ENCODE measurements at places on chromosomes 4 and X.

GRCh38 chr4:185713731-185714130, 98.3 kb downstream of the SORBS2 start:
- DNase-seq: no peak

GRCh38 chr4:162878096-162878495, 288.6 kb downstream of the NAF1 start:
- no peak for DNase-seq

- peak; percentile 21 for DNase-seq
Measured at GRCh38 chrX:40570346-40571093, 10.2 kb upstream of the ATP6AP2 start.

DNA sequence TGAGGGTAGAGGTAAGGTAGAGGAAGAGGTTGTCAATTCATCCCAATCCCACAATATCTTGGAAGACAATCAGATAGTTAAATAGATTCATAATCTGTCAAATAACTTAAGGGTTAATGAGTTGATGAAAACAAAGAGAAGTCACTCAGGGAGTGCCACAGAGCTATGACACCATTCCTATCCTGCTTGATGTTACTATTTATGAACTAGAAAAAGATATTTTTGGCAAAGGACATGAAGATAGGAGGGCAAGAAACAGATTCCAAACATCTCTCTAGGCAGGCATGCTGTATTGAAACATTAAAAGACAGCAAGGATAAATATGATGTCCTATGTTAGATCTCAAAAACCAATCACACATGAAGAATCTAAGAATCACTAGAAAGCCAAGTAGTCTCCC, 3.5 kb upstream of the SRPX start:
- DNase-seq: no peak

- DNase-seq: no peak
Measured at GRCh38 chr4:32148111-32148666, 1428.0 kb downstream of the PCDH7 start.

- DNase-seq: no peak
Measured at GRCh38 chrX:148915474-148915873, 415.1 kb downstream of the AFF2 start.
